ENCODE measurements at places on chromosomes 4 and X. TPM values are rescaled to one million over a fixed set of nuclear protein-coding genes. Genes with fewer than 3 reads are reported as not detected.

- H3K36me3 ChIP-seq = no peaks in the 10 kb centered on the region
- H3K27ac ChIP-seq = no peak overlapping the region
- DNase-seq = no peak
- no peak overlapping the region for H3K4me3 ChIP-seq
- no peaks in the 10 kb centered on the region for H3K27me3 ChIP-seq
Observed at GRCh38 chr4:16530688-16531635, 304.7 kb upstream of the TAPT1 start.

DNA sequence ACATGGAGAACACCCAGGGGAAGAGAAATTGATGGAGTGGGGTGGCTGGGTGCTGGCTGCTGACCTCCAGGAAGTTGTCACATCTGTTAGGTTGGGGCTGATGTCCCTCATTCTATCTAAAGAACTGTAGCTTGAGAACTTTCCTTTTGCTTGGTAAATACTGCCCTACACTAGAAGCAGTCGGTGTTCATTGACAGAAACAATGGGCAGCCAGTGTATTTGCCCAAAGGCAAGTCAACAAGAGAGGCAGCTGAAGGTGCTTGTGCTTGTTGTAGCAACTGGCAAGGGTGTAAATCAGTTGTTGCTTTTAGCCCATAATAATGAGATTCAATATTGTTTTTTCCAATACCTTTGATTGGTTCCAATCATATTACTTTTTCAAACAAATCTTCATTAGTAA, 956 bp downstream of the TMEM154 start:
- H3K27me3 ChIP-seq = peaks cover 17% of the 10 kb centered on the region
- no peak overlapping the region for H3K27ac ChIP-seq
- H3K4me1 ChIP-seq = peaks cover 50% of the 10 kb centered on the region

FRG2 gene
- not detected for total RNA-seq

SPANXA2 gene
- total RNA-seq = not detected

GRCh38 chrX:154542723-154543424, 3.8 kb downstream of the G6PD start:
- no peak overlapping the region for H3K27ac ChIP-seq
- no peaks in the 10 kb centered on the region for H3K27me3 ChIP-seq
- H3K4me3 ChIP-seq = no peak overlapping the region
- H3K4me1 ChIP-seq = peaks cover 6% of the 10 kb centered on the region

ODAPH gene
- total RNA-seq = not detected
